ENCODE measurements at places on chromosomes 3 and 15. TPM values are rescaled to one million over a fixed set of nuclear protein-coding genes. Genes with fewer than 3 reads are reported as not detected.

ST3GAL6 gene
- not detected for total RNA-seq

DNA sequence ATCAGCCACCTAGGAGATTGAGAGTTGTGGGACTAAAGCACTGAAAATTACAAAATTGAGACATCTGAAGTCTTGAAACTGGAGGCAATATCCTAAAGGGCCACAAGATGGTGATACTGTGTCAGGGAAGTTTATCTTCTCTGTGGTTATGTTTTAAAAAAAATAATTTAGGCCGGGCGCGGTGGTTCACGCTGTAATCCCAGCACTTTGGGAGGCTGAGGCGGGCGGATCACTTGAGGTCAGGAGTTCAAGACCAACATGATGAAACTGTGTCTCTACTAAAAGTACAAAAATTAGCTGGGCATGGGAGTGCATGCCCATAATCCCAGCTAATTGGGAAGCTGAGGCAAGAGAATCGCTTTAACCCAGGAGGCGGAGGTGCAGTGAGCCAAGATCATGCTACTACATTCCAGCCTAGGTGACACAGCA lies 17.9 kb upstream of the NIT2 start:
- DNase-seq, result peak; percentile 66
- peaks cover 13% of the 10 kb centered on the region for H3K36me3 ChIP-seq
- H3K4me3 ChIP-seq, result no peak overlapping the region

DNA sequence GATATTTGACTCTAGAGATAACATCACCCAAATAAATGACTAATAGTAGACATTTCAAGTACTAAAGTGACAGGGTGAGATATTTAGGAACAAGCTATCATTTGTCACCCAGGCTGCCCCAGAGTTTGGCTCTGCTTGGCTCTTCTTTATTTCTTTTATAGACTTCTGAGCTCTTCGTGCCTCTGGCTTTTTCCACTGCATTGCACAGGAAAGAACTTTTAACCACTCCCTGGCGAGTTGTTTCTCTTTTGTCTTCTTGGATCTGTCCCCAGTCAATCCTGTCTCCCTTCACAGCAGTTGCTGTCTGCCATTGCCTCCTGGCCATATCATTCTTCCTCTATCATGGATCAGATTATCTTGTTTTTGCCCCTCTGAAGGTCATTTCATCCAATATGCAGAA lies 339.2 kb upstream of the DCBLD2 start:
- DNase-seq, result no peak
- H3K4me3 ChIP-seq, result no peak overlapping the region
- no peaks in the 10 kb centered on the region for H3K27me3 ChIP-seq
- H3K4me1 ChIP-seq, result no peaks in the 10 kb centered on the region
- no peaks in the 10 kb centered on the region for H3K36me3 ChIP-seq

DNA sequence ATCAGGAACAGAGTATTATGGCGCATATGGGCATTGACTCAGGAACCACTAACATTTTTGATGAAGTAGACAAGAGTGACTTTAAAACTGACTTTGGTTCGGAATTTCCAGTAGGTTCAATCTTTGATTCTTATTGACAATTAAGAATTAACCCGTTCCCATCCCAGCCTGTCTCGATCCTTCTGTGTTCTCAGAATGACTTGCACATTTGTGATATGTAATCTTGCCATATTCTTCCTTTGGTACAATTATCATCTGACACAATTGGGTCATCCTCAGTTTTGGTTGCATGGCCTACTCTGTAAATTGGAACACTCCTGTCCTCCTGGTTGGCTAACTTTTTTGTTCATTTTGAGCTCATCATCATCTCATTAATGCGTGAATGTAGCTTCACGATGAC lies 10.5 kb downstream of the GPR171 start:
- peaks cover 40% of the 10 kb centered on the region for H3K36me3 ChIP-seq
- no peak overlapping the region for H3K27ac ChIP-seq
- DNase-seq, result no peak
- peaks cover 32% of the 10 kb centered on the region for H3K4me1 ChIP-seq

DNA sequence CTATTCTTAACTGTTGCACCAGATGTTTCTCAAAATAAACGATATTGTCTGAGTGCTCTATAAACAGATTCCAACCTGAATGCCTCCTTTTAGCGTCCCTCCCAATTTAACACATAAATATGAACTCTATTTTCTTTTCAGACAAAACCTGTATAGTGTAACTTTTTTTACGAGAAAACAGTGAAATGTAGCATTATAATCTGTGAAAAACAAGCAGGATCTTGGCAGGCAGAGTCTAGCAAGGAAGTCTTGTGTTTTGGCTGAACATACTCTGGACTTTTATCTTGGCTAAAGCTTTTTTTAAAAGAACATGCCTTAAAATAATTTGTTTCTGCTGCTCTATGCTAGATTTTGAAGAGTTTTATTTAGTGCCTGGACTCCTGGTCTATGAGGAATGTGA lies 150.5 kb downstream of the ROBO2 start:
- no peaks in the 10 kb centered on the region for H3K27me3 ChIP-seq
- no peak for DNase-seq
- H3K36me3 ChIP-seq, result no peaks in the 10 kb centered on the region

DNA sequence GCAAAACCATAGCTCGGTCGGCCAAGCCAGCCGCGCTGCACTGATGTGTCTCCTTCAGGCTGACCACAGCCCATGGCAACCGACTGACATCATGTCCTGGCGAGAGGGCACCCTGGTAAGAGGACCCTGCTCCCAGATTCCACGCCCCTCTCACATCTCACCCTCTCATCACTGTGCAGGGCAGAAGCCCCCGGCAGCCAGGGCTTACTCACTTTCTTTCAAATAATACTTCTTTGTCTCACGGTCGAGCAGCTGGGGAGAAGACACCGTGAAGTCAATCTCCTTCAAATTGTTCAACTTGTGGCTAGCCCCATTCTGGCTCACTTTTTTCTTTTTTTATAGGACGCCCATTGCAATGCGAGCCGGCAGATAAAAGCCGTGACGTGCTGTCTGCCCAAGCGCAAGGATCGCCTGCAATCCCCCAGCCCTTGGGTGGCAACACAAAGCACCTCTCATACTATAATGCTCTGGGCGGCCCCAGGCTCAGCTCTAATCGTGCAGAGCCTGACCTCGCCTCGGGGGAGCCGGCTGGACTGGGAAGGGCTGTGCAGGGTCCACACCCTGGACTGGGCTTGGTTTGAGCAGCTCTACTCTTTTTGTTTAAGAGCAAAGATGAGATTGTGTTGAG lies 33.6 kb downstream of the VGLL4 start:
- H3K27ac ChIP-seq, result no peak overlapping the region
- no peak for DNase-seq
- no peaks in the 10 kb centered on the region for H3K27me3 ChIP-seq
- no peak overlapping the region for H3K4me3 ChIP-seq
- H3K4me1 ChIP-seq, result peaks cover 39% of the 10 kb centered on the region

- no peaks in the 10 kb centered on the region for H3K36me3 ChIP-seq
- no peak for DNase-seq
- H3K4me3 ChIP-seq, result no peak overlapping the region
- no peaks in the 10 kb centered on the region for H3K27me3 ChIP-seq
Measured at GRCh38 chr3:130569461-130570365, 52.7 kb downstream of the COL6A6 start.

- H3K4me3 ChIP-seq, result no peak overlapping the region
- peaks cover 2% of the 10 kb centered on the region for H3K27me3 ChIP-seq
- H3K4me1 ChIP-seq, result no peaks in the 10 kb centered on the region
- no peaks in the 10 kb centered on the region for H3K36me3 ChIP-seq
- DNase-seq, result no peak
Measured at GRCh38 chr3:73498764-73499622, 125.7 kb downstream of the PDZRN3 start.
